ENCODE measurements at places on chromosomes 7 and 10.

GRCh38 chr7:155431231-155431630 is 26.7 kb upstream of the EN2 start:
- DNase-seq: no peak

GRCh38 chr10:30894221-30894620 is 137.4 kb downstream of the ZNF438 start:
- no peak for DNase-seq

- DNase-seq: no peak
These were observed 12.3 kb upstream of the CUL1 start for GRCh38 chr7:148686312-148686937.

GRCh38 chr7:149772241-149772955 is 990 bp downstream of the ZNF467 start:
- DNase-seq: peak; percentile 56

DNA sequence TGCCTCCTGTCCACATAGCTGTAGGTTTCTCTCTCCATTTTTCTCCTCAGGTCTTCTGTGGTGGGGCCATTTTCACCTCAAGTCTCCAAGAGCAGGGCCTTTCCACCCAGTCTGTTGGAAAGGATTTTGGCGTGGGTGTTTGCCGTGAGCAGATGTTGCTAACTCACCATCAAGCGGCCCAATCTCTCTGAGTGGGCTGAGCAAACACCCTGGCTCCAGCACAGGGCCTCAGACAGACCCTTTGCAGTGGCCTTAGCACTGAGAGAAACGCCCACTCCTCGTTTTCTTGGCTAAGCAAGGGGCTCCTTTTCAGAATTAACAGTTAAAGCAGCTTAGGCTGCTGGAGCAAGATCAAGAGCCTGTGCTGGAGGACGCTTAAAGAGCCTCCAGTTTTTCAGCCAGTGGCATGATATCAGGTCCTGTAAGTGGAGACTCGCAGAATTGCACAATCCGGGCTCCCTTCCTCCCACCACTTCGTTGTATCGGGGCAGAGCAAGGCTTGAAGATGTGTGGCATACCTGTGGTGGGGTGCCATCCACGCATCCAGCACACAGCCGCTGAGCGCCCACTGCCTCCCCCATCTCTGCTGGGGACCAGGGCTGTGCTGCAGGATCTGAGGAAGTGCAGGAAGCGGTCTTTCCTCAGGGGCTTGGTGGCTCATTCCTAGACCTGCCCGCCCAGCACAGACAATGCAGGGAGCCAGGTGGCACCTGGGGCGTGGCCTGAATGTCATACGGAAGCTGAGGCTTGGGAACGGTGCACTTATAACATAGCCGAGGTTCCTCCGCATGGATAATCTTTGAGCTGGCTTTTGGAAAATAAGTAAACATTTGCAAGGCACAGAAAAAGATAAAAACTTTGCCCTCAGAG is 142.7 kb downstream of the ADARB2 start:
- DNase-seq: no peak

GRCh38 chr10:22912763-22913384 is 15.0 kb upstream of the ARMC3 start:
- no peak for DNase-seq

GRCh38 chr7:70568674-70569334 is 563.1 kb upstream of the GALNT17 start:
- DNase-seq: no peak

Data from neuronal stem cell (in vitro differentiated cells).